ENCODE measurements at places on chromosomes 6 and 20.

GRCh38 chr6:132961122-132961521 is 146.8 kb downstream of the RPS12 start:
- DNase-seq: no peak

DNA sequence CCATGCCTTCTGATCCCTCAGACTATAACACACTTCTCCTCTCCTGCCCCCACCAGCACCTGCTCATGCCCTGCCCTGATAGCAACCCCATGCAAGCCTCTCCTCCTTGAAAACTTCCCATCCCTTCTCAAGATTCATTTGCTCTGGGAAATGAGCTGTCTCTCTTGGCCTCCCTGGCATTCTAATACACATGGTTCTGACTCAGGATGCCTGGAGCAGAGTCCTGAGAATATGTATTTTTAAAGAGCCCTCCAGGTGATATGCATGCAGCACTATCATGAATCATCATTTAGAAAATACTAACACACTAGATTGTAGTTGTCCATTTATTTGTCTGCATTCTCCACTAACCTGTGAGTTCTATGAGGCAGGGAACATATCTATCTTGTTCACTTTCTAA is 26.6 kb downstream of the HDGFL1 start:
- no peak for DNase-seq

DNA sequence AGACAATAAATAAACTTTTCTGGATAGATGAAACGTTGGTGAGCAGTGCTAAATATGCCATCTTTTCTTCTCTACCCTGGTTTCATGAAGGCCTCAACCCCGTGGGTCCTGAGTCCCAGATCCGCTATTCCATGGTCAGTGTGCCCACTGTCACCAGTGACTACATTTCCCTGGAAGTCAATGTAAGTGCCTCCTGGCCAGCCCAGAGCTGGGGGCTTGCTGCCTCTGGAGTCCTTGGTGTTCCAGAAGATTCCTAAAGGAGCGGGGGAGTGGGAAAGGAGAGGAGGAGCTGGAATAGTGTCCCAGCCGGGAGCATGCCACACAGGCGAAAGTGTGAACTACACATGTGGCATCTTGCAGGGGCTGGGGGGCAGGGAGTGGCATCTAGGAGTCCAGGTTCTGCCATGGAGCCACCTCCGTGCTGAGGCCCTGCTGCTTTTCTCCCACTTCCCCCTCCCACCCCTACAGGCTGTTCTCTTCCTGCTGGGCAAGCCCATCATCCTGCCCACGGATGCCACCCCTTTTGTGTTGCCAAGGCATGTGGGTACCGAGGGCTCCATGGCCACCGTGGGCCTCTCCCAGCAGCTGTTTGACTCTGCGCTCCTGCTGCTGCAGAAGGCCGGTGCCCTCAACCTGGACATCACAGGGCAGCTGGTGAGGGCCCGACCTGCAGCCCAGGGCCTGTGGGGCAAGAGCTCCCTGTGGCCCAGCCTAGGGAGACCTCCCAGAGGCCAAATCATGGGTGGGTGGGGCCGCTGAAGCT is 10.8 kb downstream of the BPIFB2 start:
- DNase-seq: no peak

- DNase-seq: no peak
These were observed 42.9 kb downstream of the PHACTR3 start for GRCh38 chr20:59647271-59647670.

- DNase-seq: no peak
These were observed 75.4 kb upstream of the PTPN1 start for GRCh38 chr20:50434653-50435396.

GRCh38 chr6:84767526-84768201 is 3.3 kb upstream of the TBX18 start:
- DNase-seq: no peak

GRCh38 chr6:52595000-52595795 is 18.3 kb upstream of the TRAM2 start:
- peak; percentile 91 for DNase-seq

GRCh38 chr6:163661272-163661671 is 246.8 kb downstream of the QKI start:
- no peak for DNase-seq

GRCh38 chr6:94953867-94954631 is 623.3 kb upstream of the MANEA start:
- no peak for DNase-seq

- DNase-seq: no peak
These were observed 56.6 kb downstream of the TGM2 start for GRCh38 chr20:38108438-38108985.

DNA sequence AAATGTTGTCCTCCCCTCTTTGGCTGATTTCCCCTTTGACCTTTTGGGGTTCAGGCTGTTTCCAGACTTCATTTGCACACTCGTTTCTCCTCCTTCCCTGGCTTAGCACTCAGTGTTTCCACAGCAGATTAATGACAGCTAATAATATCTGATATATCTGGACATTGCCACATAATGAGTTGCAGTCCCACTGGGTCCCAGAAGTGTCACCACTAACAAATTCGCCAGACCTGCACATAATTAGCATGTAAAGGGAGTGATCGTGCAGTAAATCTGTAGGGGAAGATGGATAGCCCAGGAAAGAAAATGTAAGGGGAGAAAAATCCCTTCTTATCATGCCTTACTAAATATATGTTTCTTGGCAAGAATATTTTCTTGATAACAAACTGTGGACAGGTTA is 922.1 kb downstream of the TFAP2A start:
- DNase-seq: no peak

DNA sequence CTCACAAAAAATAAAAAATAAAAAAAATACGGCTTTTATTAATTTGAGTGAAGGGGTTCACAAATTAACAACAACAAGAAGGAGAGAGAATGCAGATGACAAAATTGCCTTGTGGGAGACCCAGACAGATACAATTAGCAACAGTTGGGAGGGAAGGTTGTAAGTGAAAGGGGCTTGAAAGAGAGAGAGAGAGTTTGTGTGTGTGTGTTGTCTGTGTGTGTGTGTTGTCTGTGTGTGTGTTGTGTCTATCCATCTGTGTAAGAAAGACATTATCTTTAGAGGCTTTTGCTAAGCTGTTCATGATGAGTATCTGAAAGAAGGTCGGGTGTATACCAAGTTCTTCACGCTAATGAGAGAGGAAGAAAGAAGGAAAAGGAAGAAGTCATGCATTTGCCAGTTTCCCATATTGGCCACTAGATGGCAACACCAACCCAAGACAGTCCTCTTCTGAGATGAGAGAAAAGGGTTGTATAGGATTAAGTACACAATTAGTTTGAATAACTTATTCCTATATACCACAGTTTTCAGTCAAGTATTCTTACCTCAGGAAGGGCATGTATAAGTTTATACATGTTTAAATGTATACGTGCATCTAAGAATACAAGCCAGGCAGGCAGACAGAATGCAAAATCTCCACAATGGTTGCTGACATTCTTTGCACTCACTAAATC is 63.7 kb upstream of the CD2AP start:
- DNase-seq: peak; percentile 46

DNA sequence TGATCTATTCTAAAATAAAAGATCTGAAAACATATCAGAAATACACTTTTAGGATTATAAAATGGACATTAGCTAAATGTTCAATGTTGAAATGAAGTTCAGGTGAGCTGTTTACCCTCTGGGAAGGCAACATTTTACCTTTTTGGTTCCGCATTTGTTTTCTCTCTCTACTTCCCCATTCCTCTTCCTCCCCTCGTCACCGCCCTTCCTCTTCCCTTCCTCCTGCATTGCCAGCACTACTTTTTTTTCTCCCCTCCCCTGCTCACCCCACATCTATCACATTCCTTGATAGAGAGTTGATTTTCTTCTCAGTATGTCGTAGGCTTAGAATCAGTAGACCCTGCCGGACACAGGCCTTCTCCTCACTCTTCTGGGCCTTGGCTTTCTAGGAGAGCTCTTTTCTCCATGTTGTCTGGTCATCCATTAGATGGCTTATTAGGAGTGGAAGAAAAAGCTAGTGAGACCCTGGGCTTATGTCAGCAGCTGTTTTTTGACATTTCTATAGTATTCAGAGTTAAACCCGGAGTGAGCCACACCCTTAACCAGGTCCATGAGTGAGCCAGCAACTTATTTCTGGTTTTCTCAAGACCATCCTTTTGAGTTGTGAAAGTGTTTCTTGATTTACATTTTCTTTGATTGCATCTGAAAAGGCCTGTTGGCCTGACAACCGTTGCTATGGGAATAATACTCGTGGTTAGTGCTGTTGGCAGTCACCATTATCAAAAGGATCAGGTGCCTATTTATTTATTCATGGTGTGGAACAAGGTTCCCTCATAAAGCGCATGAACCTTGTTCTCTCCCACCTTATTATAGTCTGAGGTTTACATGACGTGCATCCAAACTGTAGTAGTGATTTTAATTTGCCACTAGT is 90.9 kb downstream of the DTD1 start:
- no peak for DNase-seq

DNA sequence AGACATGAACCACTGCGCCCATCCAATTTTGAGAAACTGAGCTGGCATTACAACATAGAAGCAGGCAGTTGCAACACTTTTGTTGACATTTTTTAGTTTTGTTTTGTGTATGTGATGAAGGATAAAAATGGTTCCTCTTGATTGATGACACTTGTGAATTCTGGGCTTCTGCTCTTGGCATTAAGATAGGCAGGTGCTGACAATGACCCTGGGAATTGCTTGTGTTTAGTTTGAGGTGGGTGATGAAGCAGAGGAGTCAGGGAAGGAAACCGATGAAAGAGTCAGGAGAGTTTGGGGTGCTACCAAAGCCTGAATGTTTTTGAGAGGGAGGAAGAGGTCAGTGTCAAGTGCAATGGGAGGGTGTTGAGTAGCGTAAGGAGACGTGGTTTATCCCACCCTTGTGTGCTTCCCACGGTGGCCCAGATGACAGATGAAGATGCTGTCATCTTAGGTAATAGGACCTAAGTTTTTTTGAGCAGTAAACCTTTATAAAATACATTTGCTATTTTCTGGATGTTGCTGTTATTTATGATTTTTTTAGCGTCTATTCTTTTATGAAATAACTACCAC is 19.4 kb downstream of the CDS2 start:
- DNase-seq: no peak

DNA sequence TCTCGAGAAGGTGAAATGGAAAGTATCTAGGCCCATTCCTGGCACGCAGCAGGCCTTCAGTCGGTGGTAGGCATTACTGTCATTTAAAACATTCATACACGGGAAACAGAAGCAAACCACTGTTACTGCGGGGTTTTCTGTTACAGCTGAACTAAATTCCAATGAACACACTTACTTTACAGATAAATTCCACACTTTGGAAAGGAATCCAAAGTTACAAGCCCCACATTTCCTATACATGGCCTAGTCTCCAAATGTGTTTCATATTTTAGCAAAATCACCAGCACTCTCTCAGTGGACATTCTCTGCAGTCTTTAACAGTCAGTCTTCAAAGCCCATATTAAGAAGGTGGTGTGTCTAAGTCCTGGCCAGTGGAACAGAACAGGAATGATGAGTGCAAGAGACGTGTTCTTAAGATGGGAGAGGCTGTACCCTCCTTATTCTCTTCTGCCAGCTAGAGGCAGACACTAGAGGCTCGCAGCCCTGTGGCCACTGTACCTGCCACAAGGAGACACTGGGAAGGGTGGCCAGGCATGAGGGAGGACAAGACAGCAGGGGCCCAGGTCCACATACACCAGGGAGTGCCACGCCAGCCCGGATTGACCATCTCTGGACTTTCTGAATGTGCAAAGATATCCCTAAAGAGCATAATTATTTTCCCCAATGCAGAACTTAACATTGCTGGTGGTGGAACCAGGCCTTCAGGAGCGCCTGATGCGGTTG is 76.4 kb downstream of the CDC5L start:
- DNase-seq: no peak

DNA sequence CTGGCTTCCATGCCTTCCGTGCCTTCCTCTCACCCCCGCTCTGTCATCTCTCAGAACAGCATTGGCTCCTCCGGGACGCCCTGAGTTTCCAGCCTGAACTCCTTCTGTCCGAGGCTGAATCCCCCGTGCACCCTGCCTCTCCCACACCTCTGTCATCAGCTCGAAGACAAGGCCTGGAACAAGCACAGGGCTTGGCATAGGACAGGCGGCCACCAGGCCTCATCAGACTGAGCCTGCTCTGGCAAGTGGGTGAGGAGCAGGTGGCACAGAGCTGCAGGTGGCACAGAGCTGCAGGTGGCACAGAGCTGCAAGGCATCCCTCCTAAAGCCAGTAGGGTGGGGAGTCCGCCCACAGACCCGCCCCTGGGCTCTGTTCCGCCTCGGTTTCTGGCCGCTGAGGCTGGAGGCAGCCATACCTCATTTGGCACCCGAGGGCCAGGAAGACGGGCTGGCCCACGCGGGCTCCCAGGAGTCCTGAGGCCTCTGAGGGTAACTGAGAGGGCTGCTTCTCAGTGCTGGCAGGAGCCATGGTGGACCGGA is 60.2 kb downstream of the EZR start:
- peak; percentile 37 for DNase-seq

DNA sequence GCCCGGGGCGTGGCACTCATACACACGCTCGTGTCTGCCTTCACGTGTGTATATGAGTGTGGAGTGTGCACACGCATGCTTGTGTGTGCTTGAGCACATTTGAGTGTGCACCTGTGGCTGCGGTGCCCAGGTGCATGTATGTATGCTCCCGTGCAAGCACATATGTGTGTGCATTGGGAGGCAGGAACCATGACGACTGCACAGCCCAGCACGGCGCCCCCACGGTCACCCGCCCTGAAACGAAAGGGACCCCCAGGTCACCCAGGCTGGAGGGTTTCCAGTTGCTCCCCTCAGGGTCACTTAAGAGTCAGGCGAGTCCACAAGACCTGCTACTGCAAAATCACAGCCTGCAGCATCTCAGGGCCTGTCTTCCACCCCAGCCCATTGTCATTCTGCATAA is 94.7 kb downstream of the YTHDF1 start:
- no peak for DNase-seq

GRCh38 chr6:160766989-160767646 is 65.1 kb downstream of the PLG start:
- DNase-seq: peak; percentile 57

DNA sequence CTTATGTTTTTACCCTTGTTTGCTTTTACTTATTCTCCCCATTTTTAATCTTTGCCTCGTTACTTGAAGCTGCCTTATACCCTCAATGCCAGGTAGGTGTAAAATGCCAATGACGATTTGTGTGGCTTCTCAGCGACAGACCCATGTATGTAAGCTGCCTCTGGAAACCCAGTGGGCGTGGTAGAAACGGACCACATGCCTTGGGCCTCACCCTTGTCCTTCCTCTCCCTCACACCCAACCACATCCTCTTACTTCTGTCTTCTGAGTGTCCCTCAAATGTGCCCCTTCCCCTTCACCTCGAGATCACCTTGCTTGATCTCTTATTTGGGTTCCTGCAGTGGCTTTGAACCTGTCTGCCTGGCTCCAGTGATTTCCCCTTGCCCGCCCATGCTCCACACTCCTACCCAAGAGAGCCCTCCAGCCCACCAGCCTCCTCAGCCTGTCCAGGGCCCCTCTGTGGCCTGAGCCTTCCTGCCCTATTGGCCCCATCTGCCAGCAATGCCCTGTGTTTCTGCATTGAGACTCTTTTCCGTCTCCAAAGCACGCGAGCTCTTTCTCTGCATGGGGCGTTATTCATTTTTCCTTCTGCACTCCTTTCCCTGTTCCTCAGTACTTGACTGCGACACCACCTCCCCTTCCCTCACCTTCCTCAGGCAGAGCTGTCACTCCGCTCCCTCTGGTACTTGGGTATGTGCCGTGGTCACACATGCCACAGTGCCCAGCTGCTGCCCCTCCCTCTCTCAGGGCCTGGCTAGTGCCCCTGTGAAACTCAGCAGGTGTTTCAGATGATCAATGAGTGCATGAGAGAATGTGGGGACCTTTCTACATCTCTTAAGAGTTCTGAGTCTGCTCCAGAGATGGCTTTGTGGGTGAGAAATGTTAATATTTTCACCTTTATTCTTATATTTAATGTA is 115.4 kb downstream of the SLX4IP start:
- DNase-seq: no peak

Data from SK-N-DZ (cell line).